ENCODE measurements at places on chromosomes 7 and 10. TPM values are rescaled to one million over a fixed set of nuclear protein-coding genes. Genes with fewer than 3 reads are reported as not detected.
A peak's percentile ranks its signal among the peaks of the same experiment; 100 is the strongest.

DNA sequence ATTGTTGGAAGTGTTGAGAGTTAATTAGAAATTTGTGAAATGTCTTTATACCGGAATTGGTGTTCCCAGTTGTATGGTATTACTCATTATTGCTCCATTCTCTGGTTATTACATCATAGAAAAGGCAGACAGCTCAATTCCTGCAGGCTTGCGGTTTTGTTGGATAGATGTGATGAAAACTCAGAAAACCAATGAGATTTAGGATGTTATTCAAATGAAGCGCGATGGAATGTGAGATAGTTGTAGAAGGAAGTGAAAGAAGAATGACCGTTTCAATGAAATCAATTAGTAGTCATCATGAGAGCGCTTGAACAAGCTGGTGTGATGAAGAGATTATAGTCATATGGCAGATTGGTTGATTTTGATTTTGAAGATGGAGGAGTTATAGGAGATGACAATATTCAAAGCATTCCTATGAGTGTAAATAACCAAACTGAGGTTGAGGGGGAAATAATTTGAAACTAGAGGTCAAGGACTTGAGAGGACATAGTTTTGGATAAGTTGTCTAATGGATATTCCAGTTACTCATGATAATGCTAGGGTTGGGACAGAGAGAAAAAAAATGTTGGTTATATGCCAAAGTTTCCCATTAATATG is 991.5 kb downstream of the NRG3 start:
- DNase-seq = no peak

Gene LRRTM3
- total RNA-seq = 0.62 TPM

- peak; percentile 50 for DNase-seq
These were observed 162.0 kb upstream of the MGMT start for GRCh38 chr10:129305046-129305445.

Gene ASZ1
- not detected for total RNA-seq

Gene ERCC6
- total RNA-seq = 17.8 TPM

Gene CYP2C9
- total RNA-seq = 12.3 TPM

- DNase-seq = no peak
These were observed 84.0 kb downstream of the LRGUK start for GRCh38 chr7:134210976-134211663.

- no peak for DNase-seq
These were observed 36.9 kb upstream of the WAC start for GRCh38 chr10:28496017-28496416.

DNA sequence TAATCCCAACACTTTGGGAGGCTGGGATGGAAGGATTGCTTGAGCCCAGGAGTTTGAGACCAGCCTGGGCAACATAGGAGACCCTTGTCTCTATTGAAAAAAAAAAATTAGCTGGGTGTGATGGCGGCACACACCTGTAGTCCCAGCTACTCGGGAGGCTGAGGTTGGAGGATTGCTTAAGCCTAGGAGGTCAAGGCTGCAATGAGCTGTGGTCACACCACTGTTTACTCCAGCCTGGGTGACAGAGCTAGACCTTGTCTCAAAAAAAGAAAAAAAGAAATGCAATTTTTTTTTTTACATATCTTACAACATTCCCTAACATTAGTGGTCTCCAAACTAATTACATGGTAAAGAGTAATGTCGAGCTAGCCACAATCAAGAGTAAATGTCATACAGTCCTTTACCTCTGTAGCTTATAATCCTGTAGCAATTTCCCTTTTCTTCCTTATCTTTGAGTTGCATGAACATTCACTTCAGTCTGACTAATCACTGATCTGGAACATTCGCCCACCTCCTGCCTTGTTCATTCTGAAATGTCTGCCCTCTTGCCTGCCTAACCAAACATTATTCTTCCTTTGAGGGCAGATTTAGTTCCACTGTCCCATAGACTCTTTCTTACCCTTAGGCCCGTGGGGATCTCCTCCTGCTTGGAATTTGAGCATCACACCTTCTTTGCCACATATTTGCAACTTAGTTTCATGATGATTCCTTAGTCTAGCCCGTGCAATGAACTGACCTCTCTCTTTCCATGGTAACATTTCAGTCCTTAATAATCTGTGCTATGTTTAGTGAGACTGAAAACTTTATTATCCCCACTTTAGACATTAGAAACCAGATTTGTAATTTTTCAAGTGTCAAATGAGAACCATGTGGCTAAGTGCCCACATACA is 4.8 kb upstream of the VCL start:
- DNase-seq = no peak

DNA sequence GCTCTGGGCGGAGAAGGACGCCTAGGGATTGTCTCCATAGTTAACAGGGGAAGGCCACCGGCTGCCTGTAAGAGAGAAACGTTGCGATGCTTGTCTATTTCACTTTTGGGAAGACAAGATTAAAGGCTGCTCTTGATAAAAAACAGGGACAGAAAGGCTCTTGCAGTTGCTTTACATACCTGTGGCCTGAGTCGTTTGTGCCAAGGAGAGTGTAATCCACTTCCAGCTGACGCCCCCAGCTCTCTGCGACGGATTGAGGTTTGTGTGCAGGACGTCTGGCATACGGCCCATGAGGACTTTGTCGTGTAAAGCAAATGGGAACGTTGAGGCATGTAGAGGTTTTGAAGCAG is 1.1 kb downstream of the MAP3K8 start:
- DNase-seq = no peak

Gene CALML3
- 9.4 TPM for total RNA-seq

DNA sequence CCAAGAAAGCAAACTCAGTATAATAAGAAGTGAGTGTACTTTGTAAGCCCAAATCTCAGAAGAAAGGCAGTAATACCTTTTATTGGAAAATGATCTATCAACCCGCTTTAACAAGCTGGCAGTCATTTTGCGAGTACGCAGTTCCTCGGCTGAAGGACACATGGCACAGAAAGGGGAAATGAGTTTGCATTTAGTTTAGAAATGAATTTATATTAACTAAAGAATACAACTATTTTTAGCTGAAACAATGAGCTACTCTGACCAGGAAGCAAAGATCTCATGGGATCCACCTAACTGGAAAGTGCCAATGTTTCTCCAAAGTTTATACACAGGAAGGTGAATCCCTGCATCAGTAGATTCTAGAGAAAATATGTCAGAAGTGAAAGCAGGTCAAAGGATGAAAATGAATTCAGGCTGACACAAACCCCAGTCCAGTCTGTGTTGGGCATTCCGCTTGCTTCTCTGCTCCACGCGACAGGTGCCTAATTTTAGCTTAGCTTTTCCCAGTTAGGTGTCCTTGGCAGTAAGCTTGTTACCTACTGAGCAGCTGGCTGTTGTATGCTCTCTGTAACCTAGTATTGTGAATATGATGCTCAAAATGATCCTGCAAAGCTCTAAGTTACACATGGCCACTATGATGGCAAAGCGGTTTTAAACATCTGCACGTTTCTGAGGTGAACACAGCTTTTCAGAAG is 112.8 kb downstream of the LARP4B start:
- DNase-seq = no peak

Gene ZNF853
- total RNA-seq = 26.1 TPM

Gene MYOF
- 87.9 TPM for total RNA-seq

- peak; percentile 35 for DNase-seq
These were observed 23.8 kb downstream of the PAPOLB start for GRCh38 chr7:4837803-4838625.

DNA sequence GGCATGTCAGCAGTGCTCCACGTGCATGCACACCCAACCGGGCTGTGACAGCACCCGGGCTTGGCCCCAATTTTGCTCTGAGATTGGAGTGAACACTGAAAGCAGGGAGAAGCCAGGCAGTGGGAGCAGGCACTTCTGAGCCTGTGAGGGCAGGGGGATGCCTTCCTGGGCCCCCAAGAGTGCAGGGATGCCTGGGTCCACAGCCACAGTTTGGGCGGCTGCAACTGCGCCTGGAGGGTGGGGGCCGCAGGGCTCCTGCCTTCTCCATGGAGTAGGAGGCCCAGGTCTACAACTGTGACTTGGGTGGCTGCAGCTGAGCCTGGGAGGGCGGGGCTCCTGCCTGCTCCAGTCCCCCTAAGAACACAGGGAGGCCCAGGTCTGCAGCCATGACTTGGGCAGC is 37.6 kb upstream of the BNIP3 start:
- DNase-seq = no peak

DNA sequence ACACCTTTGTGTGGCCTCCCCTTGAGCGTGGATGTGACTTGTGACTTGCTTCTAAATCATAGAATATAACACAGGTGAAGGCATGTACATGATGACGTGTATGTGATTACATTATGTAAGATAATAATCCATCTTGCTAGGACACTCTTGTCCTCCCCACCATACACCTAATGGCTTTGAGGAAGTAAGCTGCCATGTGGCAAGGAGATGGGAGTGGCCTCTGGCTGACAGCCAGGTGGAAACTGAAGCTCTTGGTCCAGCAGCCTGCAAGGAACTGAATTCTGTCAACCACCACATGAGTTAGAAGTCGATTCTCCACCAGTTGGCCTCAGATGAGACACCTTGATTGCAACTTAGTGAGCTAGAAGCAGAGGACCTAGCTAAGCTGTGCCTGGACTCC is 67.4 kb upstream of the ELN start:
- DNase-seq = no peak

DNA sequence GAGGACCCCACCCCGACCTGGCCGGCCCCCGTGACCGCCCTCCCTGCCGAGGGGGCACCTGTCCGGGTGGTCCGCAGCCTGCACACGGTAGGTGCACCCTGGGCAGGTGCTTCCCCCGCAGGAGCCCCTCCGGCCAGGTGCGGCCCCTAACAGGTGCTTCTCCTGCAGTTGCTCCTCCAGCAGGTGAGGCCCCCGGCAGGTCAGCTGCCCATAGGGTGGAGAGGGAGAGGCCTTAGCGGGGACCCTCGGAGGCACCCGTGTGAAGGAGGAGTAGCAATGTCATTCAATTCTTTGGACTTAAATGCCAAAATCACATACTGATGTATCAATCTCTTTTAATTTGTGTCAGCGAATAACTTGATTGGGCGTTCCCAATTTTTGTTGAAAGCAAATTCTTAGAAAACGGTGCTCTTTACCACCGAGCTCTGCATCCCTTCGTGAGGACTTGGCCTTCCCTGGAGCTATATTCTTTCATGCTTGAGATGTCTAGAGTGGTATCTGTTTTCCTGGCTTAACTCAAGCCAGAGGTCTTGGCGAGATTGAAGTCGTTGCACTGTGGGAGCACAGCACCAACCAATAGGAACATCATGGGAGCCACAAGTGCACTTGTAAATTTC is 738 bp upstream of the NCAPG2 start:
- DNase-seq = peak; percentile 37

Gene PTN
- total RNA-seq = 85.1 TPM

DNA sequence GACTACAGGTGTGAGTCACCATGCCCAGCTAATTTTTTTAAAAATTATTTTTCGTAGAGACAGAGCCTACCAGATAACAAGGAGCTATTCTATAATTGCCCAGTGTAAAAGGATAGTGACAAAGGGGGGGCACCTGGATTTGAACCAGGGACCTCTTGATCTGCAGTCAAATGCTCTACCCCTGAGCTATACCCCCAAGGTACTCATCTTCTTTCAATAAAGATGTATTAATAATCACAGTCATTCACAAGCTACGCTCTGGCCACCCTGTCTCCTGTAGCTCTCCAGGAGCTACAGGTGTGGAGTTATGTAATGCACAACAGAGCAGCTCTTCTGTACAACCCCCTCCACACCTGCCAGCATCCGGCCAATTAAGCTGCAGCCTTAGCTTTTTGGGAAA is 83.5 kb downstream of the ZNF777 start:
- no peak for DNase-seq

Gene COL17A1
- total RNA-seq = 130 TPM

DNA sequence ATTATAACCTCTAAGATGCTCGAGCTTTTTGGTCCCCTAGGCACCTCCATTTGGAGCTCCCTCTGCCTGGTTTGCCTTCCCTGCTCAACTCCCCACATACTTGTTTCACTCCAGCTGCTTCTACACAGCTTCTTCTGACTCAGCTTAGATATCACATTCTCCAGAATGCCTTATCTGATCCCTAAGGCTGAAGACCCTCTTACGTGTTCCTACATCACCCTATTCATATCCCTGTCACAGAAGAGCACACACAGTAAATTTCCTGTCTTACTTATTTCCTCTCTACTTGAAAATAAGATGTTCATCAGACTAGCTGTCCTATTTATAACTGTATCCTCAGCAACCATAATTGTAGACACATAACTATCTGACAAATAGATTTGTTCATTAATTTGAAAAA is 61.3 kb upstream of the RNF148 start:
- DNase-seq = peak; percentile 29

Gene BTBD16
- 0.41 TPM for total RNA-seq

DNA sequence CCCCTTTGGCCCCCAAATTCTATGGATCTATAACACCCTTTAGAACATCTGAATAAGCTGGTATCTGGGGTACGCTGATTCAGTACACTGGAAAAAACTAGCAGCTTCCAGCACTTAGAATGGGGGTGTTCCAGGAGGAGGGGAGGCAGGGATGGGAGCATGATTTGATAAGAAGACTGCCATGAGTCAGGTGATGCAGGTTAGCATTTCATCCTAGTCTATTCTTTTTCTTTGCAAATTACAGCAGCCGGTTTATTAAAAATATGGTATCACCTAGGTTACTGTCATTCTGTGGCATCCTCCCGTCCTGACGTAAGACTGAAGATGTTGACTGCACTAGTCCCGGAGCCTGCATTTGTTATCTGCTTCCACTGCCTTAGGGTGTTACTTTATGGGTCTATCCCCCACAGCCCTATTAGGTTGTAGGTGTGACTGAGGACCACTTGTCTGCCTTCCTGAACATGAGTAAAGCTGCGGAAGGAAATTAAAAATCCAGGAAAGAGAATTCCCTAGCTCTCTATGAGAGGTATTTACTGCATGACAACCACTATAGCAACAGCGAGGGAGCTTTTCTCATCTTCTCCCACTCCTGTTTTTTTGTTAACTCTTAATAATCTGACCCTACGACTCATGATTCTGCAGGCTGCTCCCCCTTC is 1.9 kb downstream of the HTR5A start:
- DNase-seq = no peak

- DNase-seq = no peak
These were observed 54.1 kb downstream of the DAGLB start for GRCh38 chr7:6393667-6394056.

- no peak for DNase-seq
These were observed 130.8 kb upstream of the LYZL1 start for GRCh38 chr10:29158066-29158465.

DNA sequence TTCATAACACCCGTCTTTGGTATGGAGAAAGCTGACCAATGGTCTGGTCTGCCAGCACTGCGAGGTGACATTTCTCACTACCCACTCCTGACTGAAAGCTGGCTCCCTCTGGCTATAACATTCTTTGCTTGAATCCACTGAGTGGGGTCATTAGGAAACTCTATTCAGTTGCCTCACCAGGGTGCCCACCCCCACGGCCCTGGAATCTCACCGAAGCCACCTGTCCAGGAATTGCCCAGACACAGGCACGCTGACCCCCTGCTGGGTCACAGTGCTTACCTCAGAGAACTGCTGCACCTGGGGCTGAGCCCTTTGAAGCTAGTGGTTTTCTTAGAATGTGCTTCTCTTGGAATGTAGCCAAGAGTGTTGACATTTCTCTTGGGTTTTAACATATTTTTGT is 28.6 kb downstream of the HECW1 start:
- DNase-seq = no peak

Gene HERC4
- total RNA-seq = 76.1 TPM

Gene CHPF2
- total RNA-seq = 29.2 TPM

- no peak for DNase-seq
These were observed 20.4 kb downstream of the FAM53B start for GRCh38 chr10:124723826-124724225.

All from tongue (tissue), 3 donors.